KG1 (cell line): ENCODE measurements at places on chromosomes 5 and 9.

DNA sequence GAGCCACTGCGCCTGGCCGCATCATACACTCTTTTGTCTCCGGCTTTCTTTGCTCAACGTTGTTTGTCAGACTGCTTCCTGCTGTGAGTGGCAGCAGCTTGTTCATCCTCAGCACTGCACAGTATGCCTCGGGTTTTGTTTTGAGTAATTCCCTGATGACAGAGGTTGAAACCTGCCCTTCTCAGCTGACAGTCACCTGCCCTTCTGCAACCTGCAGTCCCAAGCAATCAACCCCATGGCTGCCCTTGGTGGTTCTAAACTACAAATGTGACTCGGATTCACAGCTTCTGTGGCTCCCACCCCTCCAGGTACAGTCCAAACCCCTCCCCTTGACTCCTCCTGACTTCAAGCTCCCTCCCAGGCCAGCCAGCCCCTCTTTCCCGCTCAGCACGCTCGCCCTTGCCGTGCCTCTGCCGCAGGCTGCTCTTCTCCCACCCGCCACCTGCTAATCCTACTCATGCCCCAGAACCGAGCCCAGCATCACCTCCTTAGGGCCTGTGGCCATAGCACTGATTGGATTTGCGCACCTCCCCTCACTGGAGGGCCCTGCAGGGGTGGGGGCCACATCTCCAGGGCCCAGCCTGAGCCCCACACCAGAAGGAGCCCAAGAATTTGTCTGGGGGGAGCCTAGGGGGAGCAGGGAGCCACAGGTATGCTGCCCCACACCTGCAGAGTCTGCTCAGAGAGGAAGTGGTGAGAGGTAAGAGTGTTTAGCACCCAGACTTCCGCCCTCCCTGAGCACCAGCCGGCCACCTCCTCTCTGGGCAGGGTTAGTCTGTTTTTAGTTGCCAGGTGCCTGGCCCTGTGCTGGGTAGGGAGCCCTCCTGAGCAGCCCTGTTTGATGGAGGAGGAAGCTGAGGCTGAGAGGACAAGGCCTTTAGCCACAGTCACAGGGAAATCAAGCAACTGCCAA is 10.1 kb downstream of the EEIG1 start:
- DNase-seq = no peak

DNA sequence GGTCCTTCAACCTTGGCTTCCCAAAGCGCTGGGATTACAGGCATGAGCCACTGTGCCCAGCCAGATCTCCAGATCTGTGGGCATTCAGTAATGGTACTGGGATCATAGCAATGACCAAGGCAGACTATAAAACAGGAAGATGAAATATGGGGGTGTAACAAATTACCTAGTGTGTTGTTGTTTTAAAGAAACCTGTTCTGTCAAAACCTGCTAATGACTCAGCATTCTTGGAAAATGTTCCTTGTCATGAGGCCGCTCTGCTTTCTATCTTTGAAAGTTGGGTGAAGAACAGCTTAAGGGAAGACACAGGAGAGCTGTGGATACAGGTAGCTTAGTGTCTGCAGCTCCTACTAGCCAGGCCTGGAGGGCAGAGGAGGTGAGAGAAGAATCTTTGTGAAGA is 19.4 kb downstream of the TARS1 start:
- DNase-seq = no peak

- DNase-seq = no peak
Measured at GRCh38 chr5:64861281-64861680, 92.6 kb downstream of the CWC27 start.

GRCh38 chr5:54524704-54525103 is 7.1 kb downstream of the SNX18 start:
- DNase-seq = no peak

- DNase-seq = no peak
Measured at GRCh38 chr5:81391-82021, 10.5 kb upstream of the PLEKHG4B start.

GRCh38 chr5:142645456-142645855 is 40.4 kb downstream of the FGF1 start:
- no peak for DNase-seq

- no peak for DNase-seq
Measured at GRCh38 chr9:92527832-92528521, 7.8 kb downstream of the ECM2 start.

DNA sequence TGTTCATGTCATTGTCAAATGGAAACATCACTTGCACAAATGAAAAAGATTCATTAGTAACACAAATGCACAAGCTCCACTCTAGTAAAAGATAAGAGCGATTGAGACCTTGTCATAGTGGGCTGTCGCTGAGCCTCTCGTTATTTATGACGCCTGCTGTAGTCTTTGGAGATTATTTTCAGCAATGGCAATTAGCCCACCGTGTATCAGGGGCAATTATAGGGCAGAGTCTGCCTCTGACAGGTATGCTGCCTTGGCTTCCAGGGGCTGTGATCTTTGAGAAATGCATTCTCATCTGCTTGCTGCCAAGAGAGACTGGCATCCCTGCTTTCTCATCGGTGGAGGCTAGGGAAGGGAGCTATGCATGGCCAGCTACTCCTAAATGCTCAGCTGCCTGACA is 426.8 kb upstream of the CLINT1 start:
- DNase-seq = no peak

GRCh38 chr5:156922207-156922792 is 40.7 kb downstream of the TIMD4 start:
- DNase-seq = no peak

- DNase-seq = no peak
Measured at GRCh38 chr5:83009408-83009807, 67.8 kb downstream of the TMEM167A start.

DNA sequence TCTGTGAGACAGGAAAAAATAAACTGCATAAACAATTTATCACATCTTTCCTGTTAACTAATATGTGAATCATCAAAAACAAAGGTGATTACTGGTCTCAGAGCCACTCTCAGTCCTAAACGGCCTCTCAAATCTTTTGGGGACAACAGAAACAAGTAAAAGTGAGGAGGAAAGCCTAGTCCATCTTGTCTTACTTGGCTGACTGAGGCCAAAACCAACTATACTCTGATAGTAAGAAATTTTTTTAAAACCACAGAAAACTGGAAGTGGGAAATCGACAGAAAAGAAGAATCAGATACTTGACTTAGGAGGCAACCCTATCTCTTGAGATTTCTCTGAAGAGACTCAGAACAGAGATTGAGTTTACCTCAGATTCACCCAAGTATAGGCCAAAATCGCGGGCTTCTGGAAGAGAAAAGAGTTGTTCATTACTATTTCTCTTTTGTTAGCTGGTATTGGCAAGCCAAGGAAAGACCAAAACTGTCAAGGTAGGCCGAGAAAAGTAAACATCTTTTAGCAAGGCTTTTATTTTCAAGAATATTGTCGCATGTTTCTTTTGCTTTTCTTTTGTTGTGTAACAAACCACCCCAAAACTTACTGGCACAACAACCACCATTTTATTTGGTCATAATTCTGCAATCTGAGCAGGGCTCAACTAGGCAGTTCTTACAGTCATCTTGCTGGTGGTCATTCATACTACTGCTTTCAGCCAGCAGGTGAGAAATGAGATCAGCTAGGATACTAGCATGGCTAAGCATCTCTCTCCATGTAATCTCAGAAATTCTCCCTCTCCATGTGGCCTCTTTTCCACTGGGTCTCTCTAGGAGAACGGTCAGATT is 46.1 kb downstream of the RFX3 start:
- DNase-seq = no peak
